ENCODE measurements at places on chromosomes 12 and 14. TPM values are rescaled to one million over a fixed set of nuclear protein-coding genes. Genes with fewer than 3 reads are reported as not detected.
A peak's percentile ranks its signal among the peaks of the same experiment; 100 is the strongest.

PLEKHG7 gene
- 0.65 TPM for total RNA-seq

PIANP gene
- total RNA-seq, result 2.0 TPM

GABARAPL1 gene
- 96.2 TPM for total RNA-seq

TSPAN11 gene
- 17.5 TPM for total RNA-seq

SLC7A8 gene
- total RNA-seq, result 28.3 TPM

GRCh38 chr14:88129306-88130056, 124.5 kb downstream of the GPR65 start:
- no peak for DNase-seq

DNA sequence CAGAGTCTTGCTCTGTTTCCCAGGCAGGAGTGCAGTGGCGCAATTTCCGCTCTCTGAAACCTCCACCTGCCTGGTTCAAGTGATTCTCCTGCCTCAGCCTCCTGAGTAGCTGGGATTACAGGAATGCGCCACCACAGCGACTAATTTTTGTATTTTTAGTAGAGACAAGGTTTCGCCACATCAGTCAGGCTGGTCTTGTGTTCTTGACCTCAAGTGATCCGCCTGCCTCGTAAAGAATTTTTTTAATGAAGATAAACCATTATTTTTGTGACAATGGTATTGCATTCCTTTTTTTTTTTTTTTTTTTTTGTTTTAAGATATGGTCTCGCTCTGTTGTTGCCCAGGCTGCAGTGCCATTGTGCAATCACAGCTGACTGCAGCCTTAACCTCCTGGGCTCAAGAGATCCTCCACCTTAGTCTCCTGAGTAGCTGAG, 25.8 kb downstream of the ACVR1B start:
- no peak for DNase-seq

GRCh38 chr12:1593174-1594005, 991 bp downstream of the FBXL14 start:
- peak; percentile 53 for DNase-seq

- DNase-seq, result no peak
These were observed 277.2 kb downstream of the SYT1 start for GRCh38 chr12:79141776-79142175.

DNA sequence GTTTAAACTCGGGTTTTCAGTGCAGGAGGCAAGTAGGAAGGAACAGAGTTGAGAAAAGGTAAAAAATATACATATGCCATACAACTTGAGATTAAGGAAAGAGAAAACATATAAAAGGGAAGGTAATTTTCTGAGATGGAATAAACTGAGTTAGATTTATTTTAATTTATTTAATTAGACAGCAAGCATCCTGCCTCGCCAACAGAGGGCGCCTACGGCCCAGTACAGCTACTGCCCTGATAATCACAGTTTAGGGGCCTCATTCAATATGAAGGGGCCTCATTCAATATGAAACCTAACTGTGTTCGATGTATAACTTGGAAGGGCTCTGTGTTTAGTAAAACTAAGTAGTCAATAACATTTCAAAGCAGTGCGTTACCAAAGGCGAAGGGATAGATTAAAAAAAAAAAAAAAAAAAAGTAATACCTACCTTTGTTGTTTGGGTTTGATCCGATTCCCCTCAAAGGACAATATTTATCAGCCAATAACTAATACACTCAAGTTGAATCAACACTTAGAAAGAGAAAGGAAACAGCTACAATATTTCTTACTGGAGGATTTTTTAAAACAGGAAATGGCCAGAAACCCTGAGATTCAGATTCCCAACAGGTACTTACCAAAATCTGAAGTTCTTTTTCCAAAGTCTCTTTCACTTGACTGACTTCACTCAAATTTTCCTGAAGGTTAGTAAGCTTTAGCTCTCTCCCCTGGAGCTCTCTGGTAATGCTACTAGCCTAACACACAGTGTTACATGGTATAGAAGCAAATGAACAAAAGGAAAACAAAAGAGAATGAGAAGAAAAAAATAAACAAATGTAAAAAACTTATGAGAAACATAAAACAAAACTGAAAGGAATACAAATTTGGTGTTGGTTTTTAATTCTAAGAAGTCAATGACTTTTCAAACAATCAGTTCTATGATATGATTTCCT, 70.0 kb upstream of the VPS33A start:
- DNase-seq, result no peak

DNA sequence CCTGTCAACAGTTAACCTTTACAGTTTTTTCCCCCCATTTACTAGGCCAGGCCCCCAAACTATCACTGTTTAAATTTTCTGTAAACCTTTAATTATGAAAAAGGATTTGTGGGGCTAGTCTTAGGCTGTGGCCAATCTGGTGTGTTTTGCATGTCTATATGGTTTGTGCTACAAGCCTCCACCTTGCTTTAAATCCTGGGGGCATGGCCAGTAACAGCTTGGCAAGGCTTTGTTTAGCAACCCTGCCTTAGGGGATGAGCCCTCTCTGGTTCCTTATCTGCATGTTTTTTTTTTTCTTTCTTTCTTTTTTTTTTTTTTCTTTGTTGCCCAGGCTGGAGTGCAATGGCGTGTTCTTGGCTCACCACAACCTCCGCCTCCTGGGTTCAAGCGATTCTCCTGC, 102.7 kb downstream of the KCNMB4 start:
- no peak for DNase-seq

DNA sequence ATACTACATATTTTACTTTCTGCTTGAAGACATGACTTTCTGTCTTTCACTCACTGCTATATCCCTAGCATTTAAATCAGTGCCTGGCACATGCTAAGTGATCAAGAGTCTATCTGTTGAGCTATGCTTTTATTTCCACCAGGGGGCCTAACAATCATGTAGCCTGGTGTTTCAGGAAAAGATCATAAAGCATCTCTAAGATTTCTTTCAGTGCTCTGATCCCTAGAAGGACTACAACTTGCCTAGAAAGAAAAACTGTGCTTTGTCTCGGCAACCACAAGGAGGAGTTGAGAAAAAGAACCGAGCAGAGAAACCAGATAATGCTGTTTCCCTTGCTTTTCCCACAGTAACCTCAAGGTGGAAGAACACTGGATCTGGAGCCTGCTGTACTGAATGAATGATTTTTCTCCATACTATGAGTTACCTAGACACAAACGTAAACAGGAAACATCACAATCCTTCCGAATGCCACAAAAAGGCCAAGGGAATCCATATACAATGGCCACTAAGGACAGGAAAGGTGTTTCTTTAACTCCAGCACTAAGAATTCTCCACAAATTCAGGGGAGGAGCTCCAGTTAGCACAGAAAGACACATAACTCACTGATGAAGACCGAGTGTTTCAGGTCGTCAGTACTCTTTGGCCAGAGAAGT, 1.2 kb downstream of the CRY1 start:
- peak; percentile 30 for DNase-seq

DNA sequence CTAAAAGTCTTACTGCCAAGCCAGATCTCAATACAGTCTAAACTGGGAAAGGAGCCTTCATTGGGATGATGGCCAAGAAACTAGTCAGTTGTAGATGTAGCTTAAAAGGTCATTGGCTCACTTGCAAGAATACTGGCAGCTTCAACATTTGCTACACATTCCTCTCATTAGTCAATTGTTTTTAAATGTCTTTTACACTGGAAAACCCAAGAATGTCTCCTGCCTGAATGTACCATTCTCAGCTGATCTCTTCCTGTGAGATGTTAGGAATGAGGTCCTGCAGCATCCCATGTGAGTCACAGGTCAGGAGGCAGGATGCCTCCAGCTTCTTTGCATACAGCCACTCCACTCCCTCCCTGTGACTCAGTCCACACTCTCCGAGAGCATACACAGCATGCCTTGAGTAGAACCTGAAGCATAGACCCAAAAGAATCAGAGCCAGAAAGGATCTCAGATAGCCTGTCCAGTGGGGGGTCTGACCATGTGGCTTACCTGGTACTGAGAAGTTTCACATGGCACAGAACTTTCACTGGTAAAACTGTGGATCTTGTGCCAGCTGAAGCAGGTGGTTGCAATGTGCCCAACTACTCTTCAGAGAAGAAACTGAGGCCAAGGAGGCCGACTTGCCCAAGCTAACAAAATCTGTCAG, 56.0 kb upstream of the HECTD1 start:
- DNase-seq, result no peak

DNA sequence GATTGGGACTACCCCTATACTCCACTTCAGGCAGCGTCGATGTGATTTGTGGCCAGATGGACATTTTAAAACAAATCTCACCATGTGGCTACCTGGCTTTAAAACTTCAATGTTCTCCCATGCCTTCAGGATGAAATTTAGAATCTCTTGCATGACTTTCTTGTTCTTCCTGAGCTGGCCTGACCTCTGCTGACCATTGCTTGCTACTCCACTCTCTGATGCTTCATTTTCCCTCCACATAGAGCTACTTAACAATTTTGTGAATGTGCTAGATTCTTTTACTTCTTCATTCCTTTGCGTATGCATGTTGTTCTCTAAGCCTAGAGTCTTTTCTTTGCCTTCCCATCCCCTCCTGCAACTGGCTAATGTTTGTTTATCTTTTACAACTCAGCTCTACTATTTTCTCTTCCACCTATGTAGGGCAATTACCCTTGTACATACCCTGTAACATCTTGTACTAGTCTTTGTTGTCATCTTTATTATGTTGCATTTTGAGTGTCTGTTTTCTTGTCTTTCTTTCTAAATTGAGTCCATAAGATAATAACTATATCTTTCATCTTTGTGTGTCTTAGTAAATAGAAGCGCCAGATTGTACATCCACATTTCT, 41.2 kb downstream of the YLPM1 start:
- no peak for DNase-seq

DNA sequence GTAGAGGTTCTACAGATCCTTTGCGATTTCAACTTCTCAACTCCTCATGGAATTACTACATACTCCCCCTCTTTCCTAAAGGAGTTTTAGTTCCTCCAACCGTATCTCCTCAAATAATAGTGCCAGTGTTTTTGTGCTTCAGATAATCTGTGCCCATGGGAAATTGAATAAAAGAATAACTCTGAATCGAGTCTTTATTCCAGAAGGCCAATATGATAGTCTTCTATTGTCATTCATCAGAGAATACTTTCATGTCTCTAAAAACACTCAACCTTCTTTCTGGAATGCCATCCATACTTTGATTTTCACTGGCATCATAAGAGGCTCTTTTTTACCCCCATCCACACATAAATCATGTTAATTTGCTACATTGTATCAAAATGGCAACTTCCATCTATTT, 911.3 kb upstream of the USP15 start:
- no peak for DNase-seq

- DNase-seq, result no peak
These were observed 166.1 kb upstream of the KITLG start for GRCh38 chr12:88746386-88746785.

DNA sequence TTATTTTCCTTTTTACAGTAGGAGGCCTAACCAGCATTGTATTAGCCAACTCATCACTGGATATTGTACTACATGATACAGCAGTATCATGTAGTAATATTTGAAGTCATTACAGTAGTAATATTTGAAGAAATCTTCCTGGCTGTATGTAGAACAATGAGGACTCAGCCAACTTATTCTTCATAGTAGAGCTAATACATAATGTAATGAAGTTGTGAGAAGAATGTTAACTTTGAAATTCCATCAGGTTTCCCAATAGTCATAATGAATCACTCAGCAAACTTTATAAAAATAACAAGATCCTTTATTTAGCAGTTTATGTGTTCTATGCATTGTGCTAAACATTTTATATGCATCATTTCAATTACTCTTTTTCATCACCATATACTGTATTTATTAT, 61.8 kb downstream of the LRRK2 start:
- no peak for DNase-seq

GRCh38 chr12:104243551-104243950, 28.0 kb downstream of the TXNRD1 start:
- DNase-seq, result no peak

- DNase-seq, result no peak
These were observed at the start of gene GPR33 for GRCh38 chr14:31487886-31488285. GPR33 (minus strand) TSS chr14:31488039; CDS start chr14:31483965, 4,074 bp downstream.

- no peak for DNase-seq
These were observed 76.7 kb downstream of the SH2B3 start for GRCh38 chr12:111482462-111482861.

GRCh38 chr12:57454566-57455373, at the start of gene INHBE:
INHBE (plus strand) TSS chr12:57455307; CDS start chr12:57455537, 230 bp downstream.
- DNase-seq, result no peak

DNA sequence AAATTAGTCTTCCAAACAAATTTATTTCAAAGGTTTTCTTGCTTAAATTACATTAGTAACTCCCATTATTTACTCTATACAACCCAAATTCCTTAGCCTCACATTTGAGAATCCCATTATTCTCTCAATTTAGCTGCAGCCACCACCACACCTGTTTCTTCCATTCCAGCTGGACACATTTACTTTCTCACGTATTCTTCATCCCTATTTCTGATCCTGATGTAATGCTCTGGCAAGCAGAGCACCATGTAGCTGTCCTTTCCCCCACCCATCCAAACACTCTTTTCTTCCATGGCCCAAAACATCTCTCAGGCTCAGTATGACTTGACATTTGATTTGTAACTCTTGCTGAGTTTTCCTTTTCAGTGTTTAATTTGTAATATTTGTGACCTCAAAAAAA, 240.2 kb upstream of the CLEC14A start:
- DNase-seq, result no peak

- no peak for DNase-seq
These were observed 163.1 kb downstream of the CALM1 start for GRCh38 chr14:90559811-90560492.

DNA sequence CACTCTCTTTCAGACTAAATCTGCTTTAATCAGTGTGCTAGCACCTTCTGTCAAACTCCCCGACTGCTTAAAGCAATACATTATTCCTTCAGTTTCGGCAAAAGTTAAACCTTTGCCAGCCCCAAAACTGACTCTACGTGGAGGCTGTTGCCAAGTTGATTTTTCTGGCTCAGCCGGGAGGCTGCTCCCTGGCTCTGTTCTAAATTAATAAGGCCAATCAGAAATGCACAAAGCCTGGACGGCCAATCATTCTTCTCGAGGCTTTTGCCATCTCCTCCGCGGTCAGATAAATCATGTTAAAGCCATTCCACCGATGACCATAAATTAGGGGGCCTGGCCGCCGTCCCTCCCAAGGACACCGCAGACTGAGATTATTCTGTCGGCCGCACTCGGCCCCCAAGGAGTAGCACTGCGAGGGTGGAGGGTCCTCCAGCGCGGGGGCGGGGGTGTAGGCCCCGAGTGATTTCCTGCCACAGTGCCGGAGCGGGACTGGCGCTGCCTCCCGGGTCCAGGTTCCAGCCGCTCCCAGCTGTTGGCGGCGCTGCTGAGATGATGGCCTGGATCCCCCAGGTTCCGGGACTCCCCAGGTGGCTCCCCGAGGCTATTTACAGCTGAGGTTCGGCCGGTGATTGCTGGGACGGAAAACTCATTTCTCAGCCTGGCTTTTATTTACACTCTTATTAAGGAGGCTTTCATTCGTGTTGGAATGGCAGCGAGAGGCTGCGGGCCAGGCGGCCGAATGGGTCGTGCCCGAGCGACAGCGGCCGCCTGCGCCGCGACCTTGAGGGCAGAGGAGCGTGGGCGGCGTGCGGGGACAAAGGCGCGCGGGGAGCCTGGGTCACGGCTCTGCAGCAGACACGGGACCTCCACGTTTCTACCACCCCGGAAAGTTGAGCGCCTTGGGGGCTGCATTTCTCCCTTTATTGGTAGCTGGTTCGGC, 165.1 kb downstream of the MON2 start:
- peak; percentile 37 for DNase-seq

DNA sequence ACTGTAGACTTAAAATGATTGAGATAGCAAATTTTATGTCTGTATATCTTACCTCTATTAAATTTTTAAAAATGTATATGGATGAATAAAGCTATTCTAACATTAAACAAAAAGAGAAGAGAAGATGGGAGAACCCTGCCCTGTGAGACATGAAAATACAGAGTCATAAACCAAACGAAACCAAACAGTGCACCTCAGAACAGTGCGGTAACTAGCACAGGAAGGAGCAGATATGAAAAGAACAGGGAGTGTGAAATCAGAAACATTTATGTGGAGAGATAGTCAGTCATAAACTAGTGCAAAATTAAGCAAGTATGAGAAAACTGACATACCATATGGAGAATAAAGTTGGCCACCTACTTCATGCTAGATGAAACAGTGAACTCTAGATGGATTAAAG, 135.1 kb downstream of the ERC1 start:
- DNase-seq, result no peak
